Naive thymus-derived CD4-positive, alpha-beta T cell (primary cell): ENCODE measurements at places on chromosomes 11 and 22. TPM values are rescaled to one million over a fixed set of nuclear protein-coding genes. Genes with fewer than 3 reads are reported as not detected.
A peak's percentile ranks its signal among the peaks of the same experiment; 100 is the strongest.

GRCh38 chr11:117070016-117070415 lies 28.2 kb downstream of the SIK3 start:
- DNase-seq = no peak

DNA sequence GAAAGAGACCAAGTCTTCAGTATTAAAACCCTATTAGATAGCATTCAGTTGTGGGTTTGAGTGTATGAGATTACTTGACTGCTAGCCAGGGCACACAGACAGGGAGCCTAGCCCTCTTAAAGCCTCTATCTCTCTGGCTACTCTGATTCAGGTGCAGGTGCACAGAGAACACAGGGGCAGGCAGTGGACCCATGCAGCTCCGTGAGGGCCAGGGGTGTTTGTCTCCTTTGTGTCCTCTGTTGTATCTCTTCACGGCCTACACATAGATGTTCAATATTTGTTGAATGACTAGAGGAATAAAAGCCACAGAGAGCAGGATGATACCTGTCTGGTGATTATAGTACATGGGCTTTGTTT lies 21.5 kb upstream of the AIFM3 start:
- no peak for DNase-seq

Gene ART5
- not detected for total RNA-seq

DNA sequence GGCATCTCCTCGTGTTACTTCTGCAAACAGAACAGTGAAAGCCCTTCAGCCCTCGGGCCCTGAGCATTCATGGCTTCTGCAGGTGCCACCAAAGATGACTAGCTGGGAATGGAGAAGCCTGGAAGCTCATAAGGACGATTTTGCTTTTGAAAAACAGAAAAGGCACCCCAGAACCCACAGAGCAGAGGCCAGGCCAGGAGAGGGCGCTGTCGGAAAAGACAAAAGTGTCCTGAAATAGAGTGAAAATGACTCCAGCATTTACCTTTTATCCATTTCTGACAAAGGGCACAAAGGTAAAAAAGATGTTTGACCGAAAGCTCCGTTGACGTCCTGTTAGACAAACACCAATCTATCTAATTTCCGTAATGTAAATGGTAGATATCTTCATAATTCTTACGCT lies 37.6 kb downstream of the ZNF195 start:
- DNase-seq = peak; percentile 61

Gene SF1
- 1,391 TPM for total RNA-seq

Gene CBX7
- 74.9 TPM for total RNA-seq

DNA sequence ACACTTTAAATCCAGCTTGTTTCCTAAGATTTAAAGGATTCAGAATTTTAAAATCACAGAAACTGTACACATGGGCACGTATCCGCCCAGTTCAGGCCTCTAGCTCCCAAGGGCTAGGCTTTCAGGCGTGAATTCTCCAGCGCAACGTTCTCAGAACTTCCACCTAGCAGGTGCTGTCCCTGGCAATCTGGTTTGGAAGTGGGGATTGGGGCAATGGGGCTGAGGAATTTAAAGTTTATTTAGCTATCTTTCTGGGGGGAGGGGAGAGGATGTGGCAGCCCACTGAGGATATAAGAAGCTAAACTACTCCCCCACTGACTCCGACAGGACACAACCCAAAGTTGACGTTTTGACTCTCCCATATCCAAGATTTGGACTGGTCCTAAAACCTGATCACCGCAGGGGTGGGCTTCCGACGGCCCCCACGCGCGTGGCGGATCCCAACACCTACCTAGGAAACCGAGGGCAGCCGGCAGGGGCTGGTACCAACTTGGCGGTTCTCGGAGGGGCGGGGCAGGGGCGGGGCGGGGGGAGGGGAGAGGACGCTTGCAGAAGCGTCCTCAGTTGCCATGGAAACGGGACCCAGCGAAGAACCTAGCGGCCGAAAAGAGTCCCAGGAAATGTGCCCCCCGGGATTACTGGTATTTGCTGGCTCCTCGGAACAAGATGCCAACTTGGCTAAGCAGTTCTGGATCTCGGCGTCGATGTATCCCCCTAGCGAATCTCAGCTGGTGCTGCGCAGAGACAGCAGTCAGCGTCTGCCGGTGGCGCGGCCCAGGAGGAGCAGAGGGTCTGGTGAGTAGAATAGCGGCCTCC lies at the start of gene HOATZ:
Gene HOATZ (plus strand): TSS at position 563 of the 816 bp plus-strand sequence. CDS start 7 bp downstream, at position 570.
- no peak for DNase-seq

- DNase-seq = no peak
Observed at GRCh38 chr22:49894322-49895054, 23.8 kb downstream of the ALG12 start.

DNA sequence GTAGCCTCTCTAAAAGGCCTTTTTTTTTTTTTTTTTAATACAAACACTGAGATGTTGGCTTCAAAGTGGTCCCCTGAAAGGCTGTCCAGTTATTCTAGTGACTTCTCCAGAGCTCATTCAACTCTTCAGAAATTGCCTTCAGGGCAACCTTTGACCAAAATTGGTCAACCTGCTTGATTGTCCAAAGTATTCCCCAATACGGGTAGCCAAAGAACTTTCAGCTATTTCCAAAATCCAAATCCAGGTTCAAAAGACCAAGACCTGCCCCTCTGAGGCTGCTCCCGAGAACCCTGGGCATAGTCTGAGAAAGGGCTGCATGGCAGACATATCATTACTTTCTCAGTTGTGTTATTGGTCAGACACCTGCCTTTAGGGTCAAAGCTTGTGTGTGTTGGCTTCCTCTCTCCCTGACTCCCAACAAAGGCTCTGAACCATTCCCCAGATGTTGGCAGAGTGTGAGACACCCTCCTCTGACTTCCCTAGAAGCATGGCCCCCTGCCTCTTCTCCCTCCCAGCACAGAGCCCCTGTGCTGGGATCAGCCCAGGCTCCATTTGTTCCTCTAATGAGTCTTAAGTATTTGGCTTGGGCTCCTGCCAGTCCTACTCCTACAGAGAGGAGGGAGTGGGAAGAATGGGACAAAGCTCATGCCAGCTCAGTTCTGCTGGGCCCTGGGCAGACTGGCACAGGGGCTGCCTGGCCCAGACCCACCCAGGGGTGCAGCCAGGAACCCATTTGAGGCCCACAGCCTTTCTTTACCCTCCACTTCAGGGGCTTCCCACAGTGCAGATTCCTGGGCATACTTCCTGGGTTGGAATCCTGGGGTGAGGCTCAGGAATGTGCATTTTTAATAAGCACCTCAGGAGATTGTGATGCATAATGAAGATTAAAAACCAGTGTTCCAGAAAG lies 30.3 kb downstream of the TNKS1BP1 start:
- no peak for DNase-seq
